ENCODE measurements at places on chromosomes 11 and 22.

DNA sequence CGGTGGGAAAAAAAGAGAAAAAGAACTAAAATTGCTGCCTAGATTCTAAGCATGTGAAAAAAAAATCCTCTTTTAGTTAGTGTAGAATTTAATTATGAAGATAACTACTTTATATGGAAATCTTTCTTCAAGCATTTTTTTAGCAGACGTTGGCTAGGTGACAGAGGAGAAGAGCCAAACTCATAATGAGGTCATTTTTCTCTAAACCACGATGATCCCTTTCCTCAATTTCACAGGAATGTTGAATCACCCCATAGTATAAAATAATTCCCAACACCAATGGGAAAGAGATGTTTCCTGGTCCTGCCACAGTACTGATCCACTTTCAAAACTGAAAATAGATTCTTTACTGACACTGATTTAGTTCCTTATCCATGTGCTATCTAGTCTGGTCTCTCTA is 319.8 kb downstream of the DLG2 start:
- DNase-seq, result no peak

GRCh38 chr11:130100381-130101095 is 30.8 kb downstream of the APLP2 start:
- DNase-seq, result no peak

GRCh38 chr22:25569361-25569760 is 4.9 kb downstream of the GRK3 start:
- no peak for DNase-seq

GRCh38 chr22:43731988-43732387 is 80.1 kb downstream of the EFCAB6 start:
- no peak for DNase-seq

GRCh38 chr11:72676861-72677341 is 2.7 kb upstream of the PDE2A start:
- DNase-seq, result no peak
